Dorsolateral prefrontal cortex (tissue), 122 donors: ENCODE measurements at places on chromosomes 6 and 20.
A peak's percentile ranks its signal among the peaks of the same experiment; 100 is the strongest.

GRCh38 chr6:154814063-154814462 is 80.8 kb downstream of the SCAF8 start:
- no peak for DNase-seq

DNA sequence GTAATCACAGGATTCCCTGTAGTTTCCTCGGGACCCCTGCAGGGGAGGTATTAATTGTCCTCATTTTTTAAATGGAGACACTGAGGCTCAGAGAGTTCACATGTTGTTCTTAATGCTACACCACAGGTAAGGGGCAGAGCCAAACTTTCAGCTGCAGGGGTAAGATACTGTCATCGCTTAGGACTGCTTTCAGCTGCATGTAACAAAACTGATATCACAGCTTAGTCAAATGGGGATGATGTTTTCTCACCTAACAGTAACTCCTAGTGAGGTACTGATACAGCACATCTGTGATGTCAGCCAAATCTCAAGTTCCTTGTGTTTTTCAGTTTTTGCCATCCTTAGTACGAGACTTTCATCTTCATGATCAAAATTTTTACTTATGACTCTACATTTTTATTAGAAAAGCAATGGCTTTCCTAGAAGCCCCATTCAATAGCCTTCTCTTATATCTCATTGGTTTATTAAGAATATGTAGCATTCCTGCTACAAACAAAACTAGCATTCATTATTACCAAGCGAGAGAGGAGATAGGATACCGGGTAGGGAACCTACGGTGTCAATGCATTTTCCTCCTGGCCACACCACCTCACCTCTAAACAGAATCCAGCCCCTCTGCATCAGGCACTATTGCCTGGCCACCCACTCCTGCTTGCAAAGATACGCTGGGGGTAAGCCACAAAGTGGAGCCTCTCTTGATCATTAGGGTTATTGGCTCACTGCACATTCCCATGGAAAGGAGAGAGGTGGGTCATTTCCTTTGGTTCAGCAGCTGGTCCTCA is 557.5 kb downstream of the CD83 start:
- no peak for DNase-seq

DNA sequence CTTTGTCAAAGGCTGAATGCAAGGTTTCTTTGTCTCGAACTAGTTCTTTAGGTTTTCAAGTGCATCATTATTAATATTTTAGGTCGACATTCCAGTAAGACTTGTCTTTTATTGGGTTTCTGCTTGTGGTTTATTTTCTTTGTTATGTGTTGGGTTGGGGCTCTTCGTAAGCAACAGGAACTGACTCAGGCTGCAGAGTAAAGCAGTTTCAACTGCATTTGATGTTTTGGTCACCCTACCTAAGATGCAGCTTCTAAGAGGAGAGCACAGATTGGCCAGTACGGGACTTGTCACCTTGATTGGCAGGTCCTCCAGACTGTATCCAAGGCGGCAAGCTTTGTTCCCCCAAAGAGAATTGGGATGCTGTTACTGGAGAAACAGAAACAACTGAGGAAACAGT is 149.5 kb upstream of the SULF2 start:
- DNase-seq, result no peak

DNA sequence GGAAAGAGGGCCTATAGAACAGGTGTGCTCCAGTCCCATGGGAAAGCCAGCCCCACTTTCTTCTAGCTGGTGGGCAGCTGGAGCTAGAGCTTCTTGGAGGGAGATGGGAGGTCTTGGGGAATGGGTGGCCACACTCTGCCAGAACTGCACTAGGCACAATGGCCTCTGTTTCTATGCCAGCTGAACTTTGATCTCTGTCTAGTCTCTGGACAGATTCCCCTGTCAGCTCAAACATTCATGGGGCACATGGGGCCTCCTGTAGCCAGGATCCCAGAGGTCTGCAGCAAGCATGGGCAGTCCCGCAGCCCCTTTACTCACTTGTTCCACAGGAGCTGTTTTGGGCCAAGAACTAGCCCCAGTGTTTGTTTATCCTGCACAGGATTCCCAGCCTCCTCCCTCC is 591.3 kb upstream of the HS3ST5 start:
- no peak for DNase-seq

DNA sequence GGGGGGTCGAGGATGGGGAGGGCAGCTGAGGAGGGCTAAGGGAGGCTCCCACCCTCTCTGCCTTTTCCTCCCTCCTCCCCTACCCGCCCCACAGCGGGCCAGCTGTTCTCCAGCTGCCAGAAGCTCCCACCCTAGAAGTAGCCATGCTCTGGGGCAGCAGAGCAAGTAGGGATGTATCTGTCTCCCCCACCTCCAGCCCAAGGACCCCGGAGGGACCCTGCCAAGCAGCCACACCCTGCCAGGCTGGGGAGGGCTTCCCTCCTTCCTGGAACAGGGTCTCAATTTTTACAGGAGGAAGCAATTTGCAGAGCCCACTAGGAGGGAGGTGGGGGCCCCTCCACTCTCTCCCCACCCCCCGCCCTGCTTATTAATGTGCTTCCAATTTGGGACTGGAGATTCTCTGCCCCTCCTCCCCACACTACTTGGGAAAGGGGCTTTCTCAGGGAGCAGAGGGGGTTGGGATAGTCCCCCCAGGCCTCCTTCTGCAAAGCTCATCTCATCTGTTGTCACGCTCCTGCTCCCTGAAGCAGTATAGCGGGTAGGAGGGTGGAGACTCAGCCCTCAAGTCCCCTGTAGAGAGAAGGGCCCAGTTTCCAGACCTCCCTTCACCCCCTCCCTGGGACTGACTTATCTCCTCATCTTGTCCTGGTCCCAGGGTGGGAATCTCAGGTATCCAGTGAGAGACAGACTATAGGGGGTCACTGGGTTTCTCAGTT is 4.5 kb downstream of the TEAD3 start:
- no peak for DNase-seq

DNA sequence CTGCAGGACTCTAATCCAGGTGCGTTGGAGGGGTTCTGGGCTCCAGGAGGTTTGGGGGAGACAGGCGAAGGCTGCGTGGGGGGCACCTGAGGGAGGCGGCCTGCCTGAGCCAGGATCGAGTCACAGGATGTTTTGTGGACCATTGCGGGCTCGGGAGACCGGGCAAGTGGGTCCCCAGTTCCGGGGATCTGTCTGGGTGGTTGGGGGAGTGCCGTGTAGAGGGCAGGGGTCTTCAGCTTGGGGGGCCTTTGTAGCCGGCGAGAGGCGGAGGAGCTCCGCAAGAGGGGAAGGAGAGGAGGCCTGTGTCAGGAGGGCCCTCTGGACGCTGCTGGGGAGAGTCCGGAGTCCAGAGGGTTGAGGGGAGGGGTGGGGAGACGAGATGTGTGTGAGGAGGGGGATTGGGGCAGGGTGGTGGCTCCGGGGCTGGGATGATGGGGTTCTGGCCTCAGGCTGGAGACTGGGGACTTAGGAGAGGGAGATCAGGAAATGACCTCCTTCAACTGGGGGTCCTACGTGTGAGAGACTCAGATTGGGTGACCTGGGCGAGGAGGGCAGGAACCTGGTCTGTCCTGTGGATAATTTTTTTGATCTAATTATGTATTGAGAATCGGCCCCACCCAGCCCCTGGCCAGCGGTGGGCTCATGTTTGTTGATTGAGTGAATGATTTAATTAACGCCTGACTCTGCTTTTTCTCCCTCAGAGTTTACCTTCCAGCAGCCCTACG is 505 bp downstream of the SNAI1 start:
- no peak for DNase-seq

DNA sequence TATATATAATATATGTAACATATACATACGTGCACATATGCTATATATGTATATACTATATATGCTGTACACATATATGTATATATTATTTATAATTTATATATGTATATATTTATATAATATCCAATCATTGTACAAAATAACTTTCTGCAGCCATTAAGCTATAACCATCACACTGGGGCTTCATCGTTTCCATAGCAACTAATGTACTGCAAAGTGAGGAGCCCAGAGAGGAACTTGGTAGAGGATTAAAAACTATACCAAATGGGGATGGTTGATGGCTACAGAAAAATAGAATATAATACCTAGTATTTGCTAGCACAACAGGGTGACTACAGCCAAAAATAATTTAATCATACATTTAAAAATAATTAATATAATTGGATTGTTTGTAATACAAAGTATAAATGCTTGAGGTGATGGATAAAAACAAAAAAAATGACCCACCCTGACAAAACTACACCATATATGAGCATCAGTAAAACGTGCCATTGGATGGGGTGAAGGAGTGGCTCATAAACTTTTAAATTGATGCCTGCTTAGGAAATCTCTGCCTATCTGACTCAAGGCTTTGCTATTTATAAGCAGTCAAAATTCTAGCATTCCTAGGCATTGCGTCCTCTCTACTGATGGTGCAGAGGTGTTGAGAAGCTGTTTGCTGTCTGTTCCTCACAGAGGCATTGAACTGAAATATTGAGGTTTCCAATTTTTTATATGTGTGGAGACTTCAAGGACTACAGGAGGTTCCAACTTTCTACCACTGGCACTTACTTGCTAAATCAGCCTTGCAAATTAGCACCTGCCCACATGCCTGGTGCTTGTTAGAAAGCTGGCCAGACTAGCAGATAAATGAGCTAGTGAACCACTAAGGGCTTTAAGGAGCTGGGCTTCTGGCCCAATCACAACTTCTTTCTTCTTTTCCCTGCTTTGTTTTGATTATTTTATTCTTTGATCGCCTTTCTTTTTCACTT is 190.1 kb downstream of the SCP2D1 start:
- DNase-seq, result peak; percentile 76

DNA sequence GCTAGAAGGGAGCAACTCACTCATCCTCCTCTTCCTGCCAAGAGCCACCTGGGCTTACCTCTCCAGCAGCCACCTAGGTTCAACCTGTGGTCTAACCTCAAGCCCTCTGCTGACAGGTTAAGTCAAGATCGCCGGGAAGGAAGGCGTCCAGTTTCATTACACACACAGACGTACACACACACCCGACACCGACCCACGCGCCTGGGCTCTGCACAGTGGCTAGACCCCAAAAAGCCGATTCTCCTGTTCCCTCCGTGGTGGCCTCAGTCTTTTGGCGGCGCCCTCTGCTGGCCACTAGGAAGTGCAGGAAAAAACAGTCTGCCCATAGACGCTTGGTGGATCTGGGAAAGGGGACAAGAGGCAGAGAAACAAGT is 52.8 kb downstream of the MRPL14 start:
- DNase-seq, result peak; percentile 84

DNA sequence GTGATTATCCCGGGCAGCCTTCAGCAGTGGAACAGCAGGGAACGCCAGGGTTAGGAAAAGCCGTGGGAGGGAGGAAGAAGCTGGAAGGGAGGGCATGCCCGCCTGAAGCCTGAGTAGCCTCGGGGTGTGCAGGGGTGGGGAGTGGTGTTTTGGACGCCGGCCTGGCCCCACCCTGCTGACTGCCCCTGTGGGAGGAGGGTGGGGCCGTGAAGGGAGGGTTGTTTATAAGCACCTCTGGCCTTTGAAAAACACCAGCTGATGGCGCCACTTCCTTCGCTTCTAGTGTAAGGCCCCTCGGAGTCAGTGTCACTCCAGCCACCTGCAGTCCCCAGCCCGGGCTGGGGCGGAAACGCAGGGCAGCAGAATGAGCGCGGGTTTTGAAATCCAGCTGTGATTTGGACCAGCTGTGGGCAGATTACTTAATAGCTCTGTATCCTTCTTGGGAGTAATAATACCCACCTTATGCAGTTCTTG is 52.8 kb upstream of the BMP6 start:
- no peak for DNase-seq

DNA sequence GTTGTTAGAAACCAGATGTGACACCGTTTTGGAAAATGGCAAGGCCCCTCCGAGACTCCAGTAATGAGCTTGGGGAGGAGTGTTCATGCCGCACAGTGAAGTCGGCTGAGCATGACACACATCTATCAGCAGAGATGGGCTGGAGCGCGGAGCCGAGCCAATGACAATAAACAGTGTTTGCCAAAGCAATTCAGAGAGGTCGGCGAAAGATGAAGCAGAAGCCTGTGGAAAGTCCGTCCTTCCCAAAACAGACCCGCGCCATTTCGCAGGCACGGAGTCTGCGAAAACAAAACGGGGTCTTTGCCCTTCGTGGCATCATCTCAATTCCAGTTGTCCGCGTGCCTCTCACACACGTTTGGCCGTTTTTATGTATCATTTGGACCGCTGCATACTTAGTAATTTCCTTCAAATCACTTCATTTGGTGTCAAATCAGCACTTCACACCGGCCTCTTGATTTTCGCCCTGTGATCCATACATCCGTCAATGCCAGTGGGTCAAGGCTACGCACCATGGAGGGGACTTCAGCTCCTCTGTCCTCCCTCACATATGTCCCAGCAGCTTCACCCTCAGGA is 71.3 kb downstream of the SULF2 start:
- DNase-seq, result no peak

DNA sequence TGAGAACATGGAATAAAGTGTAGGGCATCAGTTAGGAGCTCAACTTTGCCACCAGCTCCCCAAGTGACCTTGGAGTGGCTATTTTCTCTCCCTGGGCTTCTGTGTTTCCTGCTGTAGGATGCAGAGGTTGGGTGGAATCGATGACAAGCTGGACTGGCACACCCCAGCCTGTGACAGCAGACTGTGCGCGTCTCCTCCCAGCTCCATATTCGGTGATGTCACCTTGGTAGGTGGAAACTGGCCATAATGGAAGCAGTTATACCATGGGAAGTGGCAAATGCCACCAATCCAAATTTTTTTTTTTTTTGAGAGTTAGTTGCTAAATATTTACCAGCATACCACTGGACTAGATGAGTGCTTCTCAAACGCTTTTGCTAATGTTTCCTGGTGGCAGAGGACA is 85.2 kb downstream of the BANF2 start:
- no peak for DNase-seq

DNA sequence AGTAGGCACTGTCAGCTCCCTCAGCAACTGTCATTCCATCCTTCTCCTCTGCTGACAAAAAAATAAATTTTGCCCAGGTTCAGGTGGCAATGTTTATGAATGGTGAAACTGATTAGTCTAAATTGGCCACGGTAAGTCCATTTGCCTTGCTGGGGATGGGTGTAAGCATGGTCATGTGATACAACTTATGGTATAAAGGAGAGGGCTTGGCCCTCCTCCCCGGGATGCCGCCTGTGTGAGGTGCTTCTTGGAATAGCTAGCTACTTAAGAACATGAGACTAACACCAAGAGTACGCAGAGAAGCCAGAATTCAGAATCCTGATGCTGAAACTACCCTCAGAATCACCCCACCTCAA is 94.4 kb upstream of the MAP7 start:
- no peak for DNase-seq

DNA sequence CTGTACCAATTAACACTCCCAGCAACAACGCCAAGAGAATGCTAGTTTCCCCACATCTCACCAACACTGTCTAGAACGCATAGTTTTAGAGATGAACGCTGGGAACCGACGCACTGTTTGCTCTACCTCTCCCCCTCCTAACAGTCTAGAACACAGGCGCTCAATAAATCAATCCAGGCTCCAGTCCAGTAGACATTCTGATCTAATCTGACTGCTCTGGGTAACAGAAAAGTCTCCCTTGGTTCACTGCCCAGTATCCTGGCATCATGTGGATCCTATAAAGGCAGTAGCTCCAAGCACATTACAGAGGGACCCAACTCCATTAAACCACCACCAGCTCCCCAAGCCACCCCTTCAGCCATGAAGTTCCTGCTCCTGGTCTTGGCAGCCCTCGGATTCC is at the start of gene DEFB132:
Gene DEFB132, plus strand, starts transcription at position 306 of the 400 bp plus-strand sequence. Its CDS starts 55 bp downstream, at position 361.
- DNase-seq, result no peak
